NCI-H1105 (cell line): ENCODE measurements at places on chromosomes 6 and 20.

DNA sequence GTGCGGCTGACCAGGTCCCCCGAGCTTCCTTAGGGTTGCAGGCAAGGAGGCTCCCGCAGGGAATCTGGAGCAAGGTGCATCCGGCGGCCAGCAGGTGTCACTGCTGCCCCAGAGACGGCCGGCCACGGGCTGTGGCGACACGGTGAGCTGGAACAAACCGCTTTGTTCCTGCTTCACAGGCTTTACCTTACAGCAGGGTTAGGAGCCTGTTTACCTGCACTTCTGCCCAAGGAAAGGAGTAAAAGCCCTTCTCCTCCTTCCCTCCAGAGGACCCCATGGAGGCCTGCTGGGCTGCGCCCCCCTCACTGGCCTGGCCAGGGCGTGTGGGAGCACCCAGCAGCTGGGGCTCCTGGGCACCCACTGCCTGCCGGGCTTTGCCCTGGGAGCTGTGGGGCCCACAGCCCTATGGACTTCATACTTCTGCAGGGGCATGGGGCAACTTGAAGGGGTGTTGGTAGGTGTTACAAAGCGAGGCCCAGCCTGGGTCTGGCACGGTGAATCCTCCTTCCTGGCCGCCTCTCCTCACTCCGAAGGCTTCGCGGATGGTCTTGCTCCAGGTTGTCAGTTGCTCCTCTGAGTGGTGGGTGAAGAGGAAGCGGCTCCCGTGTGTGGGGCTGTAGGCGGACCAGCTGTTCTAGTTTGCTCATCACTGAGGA is 88.4 kb downstream of the CDC5L start:
- DNase-seq: peak; percentile 82

DNA sequence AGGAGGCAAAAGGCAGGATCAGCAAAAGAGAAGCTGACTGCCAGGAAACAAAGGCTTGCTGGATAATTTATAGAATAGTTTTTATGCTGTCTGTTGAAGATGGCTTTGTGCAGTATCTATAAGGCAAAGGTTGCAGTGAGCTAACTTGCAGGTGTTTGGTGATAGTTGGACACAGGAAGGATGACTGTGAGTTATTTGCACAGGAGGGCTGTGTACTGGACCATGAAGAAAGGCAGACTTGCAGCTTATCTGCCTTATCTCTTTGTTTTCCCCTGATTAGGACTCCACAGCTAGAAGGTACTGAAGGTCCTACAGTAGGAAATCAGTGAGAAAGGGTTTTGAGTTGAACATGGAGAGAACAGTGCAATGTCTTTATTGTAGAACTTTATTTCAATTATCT is 2.1 kb downstream of the BTN1A1 start:
- DNase-seq: no peak

- no peak for DNase-seq
Measured at GRCh38 chr6:74814440-74814839, 391.4 kb downstream of the COL12A1 start.

DNA sequence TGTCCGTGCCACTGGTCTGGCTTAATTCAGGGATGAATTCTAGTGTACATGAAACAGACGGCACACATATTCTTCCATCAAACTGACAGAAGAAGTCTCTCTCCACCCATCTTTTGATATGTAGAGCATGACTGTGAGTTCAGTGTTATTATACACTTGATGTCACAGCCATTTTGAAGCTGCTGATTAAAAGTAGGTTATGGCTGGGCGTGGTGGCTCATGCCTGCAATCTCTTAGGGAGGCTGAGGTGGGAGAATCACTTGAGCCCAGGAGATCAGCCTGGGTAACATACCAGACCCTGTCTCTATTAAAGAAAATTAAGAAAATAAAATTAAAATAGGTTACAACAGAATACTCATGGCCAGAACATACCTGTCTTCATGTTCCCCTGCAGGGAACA is 20.7 kb downstream of the C6orf15 start:
- no peak for DNase-seq

DNA sequence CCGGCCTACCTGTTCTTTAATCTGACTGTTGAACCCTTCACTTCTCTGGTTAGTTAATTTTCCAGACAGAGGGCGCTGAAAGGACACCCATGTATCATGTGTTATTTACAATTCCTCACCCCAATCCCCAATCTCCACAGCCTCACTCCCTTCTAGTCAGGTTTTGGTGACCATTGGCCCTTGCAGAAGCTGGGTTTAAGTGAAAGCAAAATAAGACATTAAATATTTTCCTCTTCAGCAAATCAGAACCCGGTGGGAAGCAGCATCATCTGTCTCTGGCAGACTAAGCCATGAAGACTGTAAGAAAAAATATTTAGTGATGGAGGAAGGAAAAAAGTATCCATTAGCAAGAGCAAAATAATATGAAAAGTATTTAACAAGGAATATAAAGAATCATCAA is 9.4 kb upstream of the HLA-DQA1 start:
- DNase-seq: no peak

- DNase-seq: no peak
Measured at GRCh38 chr6:148572676-148573335, 174.0 kb upstream of the UST start.

GRCh38 chr20:52230409-52230808 is 38.8 kb upstream of the ZFP64 start:
- DNase-seq: peak; percentile 15

- no peak for DNase-seq
Measured at GRCh38 chr20:51938559-51939258, 136.4 kb upstream of the SALL4 start.
